NCI-H774 (cell line): ENCODE measurements at places on chromosomes 4 and X.
A peak's percentile ranks its signal among the peaks of the same experiment; 100 is the strongest.

DNA sequence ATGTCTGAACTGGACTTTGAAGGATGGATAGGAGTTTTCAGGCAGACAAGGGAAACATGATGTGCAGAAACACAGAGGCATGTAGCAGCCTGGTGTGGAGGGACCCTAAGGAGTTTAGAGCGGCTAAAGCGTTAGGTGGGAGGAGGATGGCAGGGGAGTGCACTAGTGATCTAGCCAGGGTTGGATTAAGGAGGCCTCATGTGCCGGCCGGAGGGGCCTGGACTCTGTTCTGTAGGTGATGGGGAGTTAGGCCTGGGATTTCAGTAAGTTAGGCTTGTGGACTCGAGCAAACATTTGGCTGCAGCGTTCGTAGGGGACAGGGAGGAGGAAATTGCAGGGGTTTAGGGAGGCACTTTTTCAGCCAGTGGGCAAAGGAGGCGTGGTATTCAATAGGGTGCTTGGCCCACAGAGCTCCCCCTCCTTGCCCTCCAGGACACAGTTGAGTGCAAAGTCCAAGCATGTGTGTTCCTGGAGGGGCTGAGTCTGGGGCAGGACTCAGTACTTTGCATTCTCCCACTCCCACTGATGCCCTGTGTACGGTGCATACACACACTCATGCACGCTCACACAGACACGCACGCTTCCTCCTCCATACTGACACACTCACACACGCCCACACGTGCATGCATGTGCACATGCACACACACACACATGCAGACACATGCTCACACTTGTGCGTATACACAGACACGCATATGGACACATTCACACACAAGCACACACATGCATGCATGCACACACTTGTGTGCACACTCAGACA is 18.6 kb downstream of the PSAPL1 start:
- no peak for DNase-seq

GRCh38 chr4:15749001-15749400 is 29.1 kb upstream of the CD38 start:
- DNase-seq: no peak

DNA sequence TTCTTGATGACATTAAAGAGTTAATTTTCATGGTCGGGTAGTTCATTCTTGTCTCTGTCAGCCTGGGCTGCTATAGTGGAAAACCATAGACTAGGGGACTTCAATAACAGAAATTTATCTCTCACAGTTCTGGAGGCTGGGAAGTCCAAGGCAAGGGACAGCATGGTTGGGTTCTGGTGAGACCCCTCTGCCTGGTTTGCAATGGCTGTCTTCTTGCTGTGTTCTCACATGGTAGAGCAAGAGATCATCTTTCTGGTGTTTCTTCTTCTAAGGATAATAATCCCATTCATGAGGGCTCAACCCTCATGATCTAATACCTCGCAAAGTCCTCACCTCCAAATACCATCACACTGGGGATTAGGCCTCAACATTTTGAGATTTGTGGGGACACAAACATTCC is 50.1 kb downstream of the RHOH start:
- no peak for DNase-seq

GRCh38 chr4:32025851-32026459 is 1305.8 kb downstream of the PCDH7 start:
- no peak for DNase-seq

DNA sequence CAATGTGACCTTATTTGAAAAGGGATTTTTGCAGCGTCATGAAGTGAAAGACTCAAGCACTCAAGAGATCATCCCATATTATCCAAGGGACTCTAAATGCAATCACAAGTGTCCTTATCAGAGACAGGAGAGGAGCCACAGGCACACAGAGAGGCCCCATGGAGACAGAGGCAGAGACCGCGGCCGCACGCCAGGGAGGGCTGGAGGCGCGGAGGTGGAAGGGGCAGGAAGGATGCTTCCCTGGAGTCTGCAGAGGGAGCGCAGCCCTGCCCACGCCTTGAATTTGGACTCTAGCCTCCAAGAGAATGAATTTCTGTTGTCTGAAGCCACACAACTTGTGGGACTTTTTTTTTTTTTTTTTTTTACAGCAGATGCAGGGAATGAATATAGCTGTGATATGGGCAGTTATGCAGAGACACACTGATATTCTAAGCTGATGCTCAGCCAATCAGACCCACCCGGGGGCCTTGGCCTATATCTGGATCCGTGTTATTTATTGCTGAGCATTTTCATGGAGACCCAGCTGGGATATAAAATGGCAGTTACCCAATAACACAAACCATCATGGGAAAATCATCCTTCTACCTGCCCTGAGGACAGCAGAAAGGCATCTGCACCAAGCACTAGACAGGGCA is 244.8 kb upstream of the PSAPL1 start:
- DNase-seq: no peak

- DNase-seq: no peak
Observed at GRCh38 chrX:19879735-19880378, 7.5 kb downstream of the SH3KBP1 start.

- no peak for DNase-seq
Observed at GRCh38 chr4:42531341-42532030, 125.4 kb downstream of the ATP8A1 start.

DNA sequence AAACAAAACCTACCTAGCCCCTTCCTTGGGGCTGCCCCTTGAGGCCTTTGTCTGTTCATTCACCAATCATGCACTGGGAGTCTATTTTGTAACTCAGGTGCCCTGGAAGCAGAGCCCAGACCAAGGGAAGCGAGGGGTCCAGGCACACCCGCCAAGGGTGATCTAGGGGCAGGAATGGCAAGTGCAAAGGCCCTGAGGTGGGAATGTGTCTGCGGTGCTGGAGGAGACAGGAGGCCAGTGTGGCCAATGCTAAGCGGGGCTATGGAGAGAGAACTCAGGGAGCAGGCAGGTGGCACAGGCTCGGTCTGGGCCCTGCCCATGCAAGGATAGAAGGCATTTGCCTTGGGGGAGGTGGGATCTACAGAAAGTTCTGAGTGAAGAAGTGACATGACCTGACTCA is 3.5 kb upstream of the SH3BP2 start:
- DNase-seq: no peak

DNA sequence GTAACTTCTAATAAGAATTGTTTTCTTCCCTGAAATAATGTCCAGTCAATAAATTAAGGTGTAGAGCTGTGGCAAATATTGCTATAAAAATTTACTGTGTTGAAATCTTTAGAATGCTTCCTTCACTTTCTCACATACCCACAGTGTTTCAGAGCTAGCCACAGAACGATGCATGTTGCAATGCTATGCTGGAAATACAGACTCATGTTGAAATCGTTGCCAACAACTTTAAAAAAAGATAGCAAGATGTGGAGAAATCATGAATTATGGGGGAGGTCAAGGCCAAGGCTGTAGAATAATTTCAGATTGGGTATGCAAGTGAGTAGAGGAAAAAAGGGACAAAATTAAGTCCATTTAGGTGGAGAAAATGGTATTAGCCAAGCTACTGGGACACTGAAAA is 204.8 kb downstream of the VEGFC start:
- DNase-seq: no peak

DNA sequence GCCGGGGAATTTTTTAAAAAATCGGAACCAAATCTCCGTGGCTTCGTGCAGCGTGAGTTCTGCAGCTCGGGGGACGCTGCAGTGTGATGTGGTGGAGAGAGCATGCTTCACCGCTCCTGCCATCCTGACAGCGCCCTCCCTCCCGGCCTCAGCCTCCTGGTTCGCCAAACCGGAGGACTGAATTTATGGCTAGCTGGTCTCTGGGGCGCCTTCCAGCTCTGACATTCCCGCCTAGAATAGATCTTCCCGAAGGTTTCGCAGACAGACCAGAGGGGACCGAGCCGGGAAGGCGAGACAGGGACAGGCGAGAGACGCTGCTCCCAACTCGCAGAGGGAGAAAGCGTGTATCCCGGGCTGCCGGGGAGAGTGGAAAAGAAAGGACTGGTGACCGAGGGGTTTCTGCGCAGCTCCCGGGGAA is 25.9 kb downstream of the HOPX start:
- no peak for DNase-seq

DNA sequence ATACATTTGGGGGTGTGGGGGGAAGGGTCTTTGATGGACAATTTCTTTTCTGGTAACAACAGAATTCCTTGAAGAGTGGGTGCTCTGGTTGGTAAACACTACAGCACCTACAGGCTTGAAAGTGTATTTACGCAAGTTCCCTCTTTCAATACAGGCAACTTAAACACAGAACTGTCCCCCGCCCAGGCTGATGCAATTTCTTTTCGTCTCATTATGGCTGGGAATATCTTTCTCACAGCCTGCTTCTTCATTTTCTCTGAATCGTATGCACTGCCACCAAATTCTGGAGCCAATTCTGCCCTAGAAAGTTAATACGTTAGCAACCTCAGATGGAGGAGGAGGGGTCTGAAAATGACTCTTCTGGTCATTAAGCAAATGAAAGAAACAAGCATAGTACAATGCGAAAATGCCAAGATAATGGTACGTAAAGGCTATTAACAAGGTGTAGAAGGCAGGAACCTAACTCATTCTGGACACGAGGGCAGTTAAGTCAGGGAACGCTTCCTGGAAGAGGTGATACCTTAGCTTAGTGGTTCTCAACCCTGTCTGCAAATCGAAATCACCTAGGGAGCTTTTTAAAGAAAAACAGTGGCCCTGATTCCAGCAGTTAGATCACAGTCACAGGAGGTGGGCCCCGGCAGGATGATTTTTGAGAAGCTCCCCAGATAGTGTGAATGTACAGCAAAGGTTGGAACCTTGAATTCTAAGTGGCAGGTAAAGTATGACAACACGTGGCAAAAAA is 1.0 kb downstream of the AGA start:
- no peak for DNase-seq

DNA sequence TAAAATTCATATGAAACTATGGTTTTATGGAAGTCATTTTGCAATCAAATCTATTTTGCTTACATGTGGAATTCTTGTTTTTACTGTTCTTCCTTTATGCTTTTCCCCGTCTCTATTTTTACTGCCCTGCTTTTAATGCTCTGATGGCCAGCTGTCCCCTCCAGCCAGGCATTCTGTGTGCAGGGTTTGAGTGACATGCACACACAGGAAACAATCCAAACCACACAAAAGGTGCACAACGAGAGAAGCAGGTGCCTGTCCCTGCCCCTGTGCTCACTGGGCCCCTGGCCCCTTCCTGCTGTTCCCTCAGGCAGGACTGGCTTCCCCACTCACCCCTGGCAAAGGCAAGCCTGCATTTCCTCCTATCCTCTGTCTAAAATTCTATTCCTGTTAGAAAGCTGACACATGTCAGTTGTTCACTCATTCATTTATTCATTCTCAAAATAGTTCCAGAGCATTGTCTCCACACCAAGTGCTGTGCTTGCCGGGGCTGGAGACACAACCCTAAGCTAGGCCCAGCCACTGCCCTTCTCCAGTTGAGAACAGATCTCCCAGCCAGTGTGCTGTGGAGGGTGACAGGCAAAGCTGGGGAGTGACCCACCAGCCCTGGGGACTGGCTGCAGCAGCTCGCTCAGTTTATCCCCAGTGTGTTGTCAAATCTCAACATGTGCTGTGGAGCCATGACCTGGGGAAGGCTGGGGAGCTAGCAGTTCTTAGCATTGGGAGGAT is 346.3 kb downstream of the FBXW7 start:
- DNase-seq: peak; percentile 50

GRCh38 chrX:137430301-137430700 is 135.6 kb upstream of the ZIC3 start:
- DNase-seq: no peak

GRCh38 chr4:73477176-73477575 is 4.4 kb upstream of the AFM start:
- DNase-seq: no peak

- no peak for DNase-seq
Observed at GRCh38 chr4:88826771-88827170, 129.1 kb upstream of the NAP1L5 start.

DNA sequence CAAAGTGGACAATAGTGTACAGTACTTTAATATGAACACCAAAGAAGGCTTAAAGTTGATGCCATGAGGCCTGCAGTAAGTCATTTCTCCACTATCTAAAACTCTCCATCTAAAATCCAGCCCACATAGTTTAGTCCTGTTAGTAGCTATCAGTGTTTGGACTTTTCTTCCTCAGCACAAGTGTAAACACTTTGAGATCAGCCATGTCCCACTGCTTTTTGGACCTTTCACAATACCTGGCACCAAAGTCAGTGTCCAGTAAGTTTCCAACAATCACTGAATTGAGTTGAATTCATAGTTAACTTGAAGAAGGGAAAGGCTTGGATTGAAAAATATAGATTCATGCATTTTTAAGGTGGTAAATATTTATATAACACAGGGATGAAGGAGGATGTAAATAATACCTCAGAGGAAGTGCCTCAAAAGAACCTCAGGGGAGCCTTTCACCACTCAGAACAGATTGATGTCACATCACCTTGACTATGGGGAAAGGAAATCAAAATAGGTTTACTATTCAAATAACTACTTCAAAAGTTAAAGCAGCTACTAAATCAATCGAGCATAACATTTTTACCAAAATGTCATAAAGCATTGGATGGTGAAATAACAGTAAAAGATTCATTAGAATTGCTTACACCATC is 76.7 kb downstream of the FTHL17 start:
- DNase-seq: no peak

GRCh38 chr4:123305736-123306135 is 90.9 kb upstream of the SPRY1 start:
- no peak for DNase-seq

DNA sequence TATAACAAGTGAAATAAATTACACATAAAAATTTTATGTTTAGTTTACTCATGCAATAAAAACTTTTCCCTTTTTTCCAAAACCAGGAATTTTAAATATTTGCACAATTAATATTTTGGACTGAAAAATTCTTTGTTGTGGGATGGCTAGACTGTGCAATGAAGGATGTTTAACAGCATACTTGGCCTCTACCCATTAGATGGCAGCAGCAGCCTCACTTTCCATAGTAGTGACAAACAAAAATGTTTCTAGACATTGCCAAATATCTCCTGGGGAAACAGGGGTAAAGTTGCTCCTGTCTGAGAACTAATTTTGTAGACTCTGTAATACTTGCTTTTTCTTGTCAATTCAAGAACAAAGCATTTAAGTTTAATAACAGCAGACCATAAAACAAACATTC is 49.8 kb downstream of the SCLT1 start:
- DNase-seq: no peak

DNA sequence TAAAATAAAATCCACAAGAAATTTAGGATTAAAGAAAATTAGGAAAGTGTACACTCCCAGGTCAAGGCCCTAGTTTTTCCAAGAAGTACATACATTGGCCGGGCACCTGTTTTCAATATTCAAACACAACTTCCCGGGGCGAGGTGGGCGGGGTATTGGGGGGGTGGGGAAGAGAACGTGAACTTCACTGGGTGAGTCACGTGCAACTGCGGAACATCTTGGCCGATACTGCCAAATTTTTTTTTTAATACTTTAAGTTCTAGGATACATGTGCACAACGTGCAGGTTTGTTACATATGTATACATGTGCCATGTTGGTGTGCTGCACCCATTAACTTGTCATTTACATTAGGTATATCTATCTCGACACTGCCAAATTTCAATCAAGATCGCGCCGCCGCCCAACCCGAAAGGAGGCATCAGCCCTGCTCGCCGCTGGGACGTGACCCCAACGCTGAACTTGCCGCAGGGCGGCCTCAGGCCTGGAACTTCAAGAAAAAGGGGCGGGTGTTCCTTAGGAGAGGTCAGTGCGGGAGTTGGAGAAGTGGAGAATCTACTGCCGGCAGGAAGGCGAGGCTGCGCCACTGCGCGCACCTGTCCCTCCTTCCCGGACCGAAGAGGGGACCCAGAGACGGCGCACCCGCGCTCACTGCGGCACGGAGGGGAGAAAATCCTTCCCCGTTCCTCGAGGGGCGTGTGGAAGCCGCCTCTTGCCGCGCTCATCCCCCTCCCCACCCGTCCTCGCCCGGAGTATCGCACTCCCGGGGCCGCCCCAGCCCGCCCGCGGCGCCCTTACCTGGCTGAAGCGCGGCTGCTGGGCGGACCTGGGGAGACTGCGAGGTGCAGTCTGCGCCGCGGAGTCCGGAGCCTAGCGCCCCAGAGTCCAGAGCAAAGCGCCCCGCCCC is at the start of gene TEC:
TSS of gene TEC (minus strand) at position 883 of the 905 bp plus-strand sequence. CDS start 41,224 bp downstream, outside the sequence.
- DNase-seq: peak; percentile 62
